ENCODE measurements at places on chromosomes 16 and 17.

GRCh38 chr17:6551869-6552531 lies 4.4 kb downstream of the PITPNM3 start:
- no peak for DNase-seq

GRCh38 chr17:48004983-48005382 lies 32.6 kb downstream of the COPZ2 start:
- DNase-seq, result no peak

DNA sequence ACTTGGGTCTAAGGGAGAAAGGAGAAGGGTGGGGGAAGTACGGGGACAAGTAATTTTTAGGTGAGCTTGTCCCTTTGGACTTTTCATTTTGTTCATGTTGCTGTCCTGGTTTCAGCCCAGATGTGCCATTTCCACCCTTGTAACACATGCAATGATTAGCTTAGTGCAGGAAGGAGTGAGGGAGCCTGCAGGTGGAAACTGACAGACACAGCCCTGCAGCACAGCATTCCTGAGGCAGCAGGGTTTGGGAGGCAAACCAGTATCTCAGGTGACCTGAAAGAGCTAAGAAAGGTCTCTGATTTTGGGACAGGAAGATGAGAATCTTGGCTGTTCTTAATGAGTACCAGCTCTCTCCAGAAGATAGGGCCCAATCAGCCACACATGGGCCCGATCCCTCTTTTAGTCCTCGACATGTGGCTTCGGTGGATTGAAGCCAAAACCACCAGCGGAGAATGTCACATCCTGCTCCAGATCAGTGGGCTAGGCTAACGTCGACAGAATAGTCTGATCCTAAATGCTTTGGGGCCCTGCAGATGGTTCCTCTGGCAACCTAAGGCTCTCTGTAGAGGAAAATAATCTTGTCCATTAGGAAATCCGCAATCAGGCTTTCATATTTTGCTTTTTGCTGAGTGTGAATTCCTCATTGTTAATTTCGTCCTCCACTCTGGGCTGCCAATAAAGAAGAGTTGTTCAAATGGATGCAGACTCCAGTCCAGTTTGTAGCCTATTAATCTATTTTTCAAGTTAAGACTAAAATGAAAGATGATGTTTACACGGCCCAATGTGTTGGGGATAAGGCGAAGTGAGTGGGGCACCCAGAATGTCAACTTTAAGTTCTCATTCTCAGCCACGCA lies 3.8 kb upstream of the RNF157 start:
- no peak for DNase-seq

- DNase-seq, result no peak
Observed at GRCh38 chr16:64391063-64391600, 730.7 kb downstream of the CDH11 start.

DNA sequence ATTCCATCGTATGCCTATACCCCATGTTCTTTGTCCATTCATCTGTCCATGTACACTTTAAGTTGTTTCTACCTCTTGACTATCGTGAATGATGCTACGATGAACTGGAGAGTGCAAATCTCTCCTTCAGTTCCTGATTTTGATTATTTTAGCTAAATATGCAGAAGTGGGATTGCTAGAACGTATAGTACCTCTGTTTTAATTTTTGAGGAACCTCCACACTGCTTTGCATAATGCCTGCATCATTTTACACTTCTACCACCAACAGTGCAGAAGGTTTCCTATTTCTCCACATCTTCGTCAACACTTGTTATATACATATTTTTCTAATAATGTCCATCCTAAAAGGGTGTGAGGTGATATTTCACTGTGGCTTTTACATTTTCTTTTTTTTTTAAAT lies 43.9 kb downstream of the SDR42E1 start:
- no peak for DNase-seq

DNA sequence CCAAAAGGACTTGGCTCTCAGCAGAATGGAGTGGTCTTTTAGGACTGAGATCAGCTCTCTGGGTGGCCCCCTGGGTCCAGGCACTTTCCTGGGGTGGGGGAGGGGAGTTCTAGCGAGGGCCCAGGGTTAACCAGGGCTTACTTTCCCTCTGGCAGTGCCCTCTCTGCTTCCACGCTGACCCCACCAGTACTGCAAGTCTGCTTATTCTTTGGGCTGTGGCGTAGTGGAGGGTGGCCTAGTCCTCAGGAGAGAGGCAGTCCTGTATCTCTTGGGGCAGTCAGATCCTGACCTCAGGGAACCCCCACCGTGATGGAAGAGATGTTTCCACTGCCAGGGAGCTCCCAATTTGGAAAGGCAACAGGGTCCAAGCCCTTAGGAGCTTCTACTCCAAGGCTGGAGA lies 79.4 kb downstream of the CCDC182 start:
- no peak for DNase-seq

GRCh38 chr16:23534868-23535860 lies 22.0 kb downstream of the EARS2 start:
- no peak for DNase-seq

- DNase-seq, result no peak
Observed at GRCh38 chr17:34624767-34625383, 45.5 kb downstream of the TMEM132E start.

DNA sequence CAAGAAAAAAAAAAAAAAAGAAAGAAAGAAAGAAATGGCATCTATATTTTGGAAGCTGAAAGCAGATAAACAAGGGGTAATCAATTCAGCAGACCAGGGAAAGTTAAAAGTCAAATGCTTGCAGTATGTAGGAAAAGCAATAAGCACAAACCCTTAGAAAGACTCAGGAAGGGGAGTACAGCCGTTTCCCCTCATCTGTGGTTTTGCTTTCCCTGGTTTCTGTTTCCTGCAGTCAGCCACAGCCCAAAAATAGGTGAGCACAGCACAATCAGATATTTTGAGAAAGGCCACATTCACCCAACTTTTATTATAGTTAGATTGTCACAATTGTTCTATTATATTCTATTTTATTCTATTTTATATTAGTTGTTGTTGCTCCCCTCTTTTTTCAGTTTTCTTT lies 14.4 kb upstream of the ALOX12 start:
- no peak for DNase-seq

DNA sequence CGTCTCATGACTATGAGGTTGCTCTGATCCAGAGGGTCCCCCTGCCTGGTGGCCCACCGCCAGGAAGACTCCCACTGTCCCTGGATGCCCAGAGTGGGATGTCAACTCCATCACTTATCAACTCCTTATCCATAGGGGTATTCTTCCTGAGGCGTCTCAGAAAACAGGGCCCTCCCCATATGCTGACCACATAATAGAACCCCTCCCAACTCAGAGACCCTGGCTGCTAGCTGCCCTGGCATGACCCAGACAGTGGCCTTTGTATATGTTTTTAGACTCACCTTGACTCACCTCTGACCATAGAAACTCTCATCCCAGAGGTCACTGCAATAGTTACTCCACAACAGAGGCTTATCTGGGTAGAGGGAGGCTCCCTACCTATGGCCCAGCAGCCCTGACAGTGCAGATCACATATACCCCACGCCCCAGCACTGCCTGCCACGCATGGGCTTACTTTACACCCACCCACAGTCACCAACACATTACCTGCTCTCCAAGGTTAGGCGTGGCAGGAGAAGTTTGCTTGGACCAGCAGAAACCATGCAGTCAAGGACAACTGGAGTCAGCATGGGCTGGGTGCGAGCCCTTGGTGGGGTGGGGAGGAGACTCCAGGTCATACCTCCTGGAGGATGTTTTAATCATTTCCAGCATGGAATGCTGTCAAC lies 2.3 kb upstream of the G6PC1 start:
- DNase-seq, result no peak

GRCh38 chr16:50467943-50468748 lies 80.0 kb upstream of the NKD1 start:
- peak; percentile 64 for DNase-seq

DNA sequence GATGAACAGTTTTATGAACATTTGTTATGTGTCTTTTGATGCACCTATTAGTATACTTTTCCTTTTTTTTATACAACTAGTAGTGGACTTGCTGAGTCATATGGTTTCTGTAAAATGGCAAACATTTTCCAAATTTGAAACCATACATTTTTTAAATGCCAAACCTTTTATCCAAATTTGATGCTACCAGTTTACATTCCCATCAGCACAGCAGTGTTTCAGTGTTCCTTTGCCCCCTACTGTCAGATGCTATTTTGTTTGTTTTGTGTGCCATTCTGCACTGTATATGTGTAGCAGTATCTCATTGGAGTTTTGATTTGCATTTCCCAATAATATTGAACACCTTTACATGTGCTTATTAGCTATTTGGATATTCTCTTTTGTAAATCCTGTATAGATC lies 219.4 kb downstream of the TANC2 start:
- DNase-seq, result peak; percentile 12

GRCh38 chr17:3157218-3157617 lies 29.9 kb upstream of the OR1G1 start:
- DNase-seq, result no peak

GRCh38 chr17:37502009-37502936 lies 12.6 kb downstream of the DUSP14 start:
- DNase-seq, result no peak

Data from NCI-H1694 treated with DMSO at 0.1 percent for 48 hours (cell line).